ENCODE measurements at places on chromosomes 5 and 9.

GRCh38 chr9:122777935-122778627 lies 10.7 kb upstream of the OR5C1 start:
- no peak for DNase-seq

- no peak for DNase-seq
Observed at GRCh38 chr9:90018688-90019087, 413.9 kb downstream of the GADD45G start.

GRCh38 chr9:131744720-131745201 lies 4.9 kb upstream of the RAPGEF1 start:
- no peak for DNase-seq

DNA sequence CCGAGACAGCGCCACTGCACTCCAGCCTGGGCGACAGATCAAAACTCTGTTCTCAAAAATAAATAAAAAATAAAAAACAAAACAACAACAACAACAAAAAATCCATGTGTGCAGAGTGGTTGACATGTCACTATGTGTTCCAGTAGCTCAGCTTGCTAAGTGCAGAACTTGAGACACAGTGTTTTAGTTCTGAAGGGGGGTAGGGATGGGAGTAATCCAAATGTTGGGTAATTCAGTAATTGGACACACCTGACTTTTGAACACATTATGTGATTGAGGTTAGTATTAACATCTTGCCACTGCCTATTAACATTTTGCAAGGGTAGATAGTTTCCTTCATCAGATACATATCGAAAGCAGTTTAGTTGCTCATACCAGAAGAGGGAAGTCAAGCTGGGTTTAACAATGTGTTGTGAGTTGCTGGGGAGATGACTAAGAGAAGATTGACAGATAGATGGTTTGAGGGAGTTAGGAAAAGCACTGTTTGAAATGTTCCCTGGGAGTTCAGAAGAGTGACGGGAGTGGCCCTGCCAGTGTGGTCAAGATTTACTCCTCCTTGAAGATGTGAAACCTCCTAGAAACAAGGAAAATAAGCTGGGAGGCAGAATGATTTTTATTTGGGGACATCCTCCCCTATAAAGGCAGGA lies 928 bp downstream of the HACD4 start:
- no peak for DNase-seq

- no peak for DNase-seq
Observed at GRCh38 chr5:43840424-43841125, 237.6 kb downstream of the NNT start.

Data from activated CD4-positive, CD25-positive, alpha-beta regulatory T cell treated with anti-CD3 and anti-CD28 coated beads, Interleukin-2, amount 50 U/mL, for 16 hours (primary cell).